ENCODE measurements at places on chromosomes 12 and 14.

- DNase-seq, result no peak
Measured at GRCh38 chr14:21768116-21768874, 94.7 kb upstream of the OR4E1 start.

DNA sequence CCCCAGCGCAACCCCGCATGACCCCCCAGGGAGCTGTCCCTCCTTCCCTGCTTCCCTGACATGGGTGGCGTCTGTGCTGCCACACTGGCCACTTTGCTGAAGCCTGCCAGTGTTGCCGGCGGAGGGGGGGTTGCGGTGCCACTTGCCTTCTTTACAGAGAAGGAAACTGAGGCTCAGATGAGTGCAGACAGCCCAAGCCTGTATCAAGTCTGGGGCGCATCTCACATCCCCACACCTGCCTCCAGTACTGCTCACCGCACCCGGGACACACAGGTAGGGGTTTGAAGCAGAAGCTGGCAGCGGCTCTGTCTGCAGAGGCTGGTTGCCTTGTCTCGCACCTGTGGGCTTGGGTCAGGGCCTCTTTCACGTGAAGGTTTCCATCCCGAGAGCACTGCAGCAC lies 104.7 kb upstream of the RTL1 start:
- no peak for DNase-seq

GRCh38 chr12:3988519-3989217 lies 115.5 kb upstream of the PARP11 start:
- DNase-seq, result peak; percentile 4

GRCh38 chr14:25308244-25308643 lies 258.3 kb upstream of the STXBP6 start:
- no peak for DNase-seq

- DNase-seq, result no peak
Measured at GRCh38 chr12:109020146-109020795, 597 bp downstream of the SVOP start.

GRCh38 chr12:26080911-26081310 lies 43.9 kb downstream of the BHLHE41 start:
- DNase-seq, result peak; percentile 44

- no peak for DNase-seq
Measured at GRCh38 chr14:68396461-68396860, 396.4 kb downstream of the ZFP36L1 start.
